Right cardiac atrium (tissue), 5 donors: ENCODE measurements at places on chromosomes 13 and 19. TPM values are rescaled to one million over a fixed set of nuclear protein-coding genes. Genes with fewer than 3 reads are reported as not detected.
A peak's percentile ranks its signal among the peaks of the same experiment; 100 is the strongest.

DNA sequence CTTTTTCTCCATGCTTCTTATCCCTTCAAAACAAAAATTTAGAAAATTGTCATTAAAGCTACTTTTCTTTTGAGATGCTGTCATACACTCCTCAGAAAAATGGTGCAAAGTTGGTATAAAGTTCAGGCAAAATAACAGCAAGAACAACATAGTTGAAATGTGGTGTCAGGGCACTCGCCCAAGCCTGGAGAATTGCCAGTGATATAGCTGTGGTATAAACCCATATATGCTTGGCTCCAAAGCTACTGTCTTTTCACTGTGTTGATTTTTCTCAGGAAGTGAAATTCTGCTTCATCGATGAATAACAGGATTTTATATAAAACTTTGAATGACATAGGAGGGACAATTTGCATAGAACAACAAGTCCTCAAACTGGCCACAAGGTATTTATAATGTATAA lies 2532.9 kb downstream of the PCDH9 start:
- DNase-seq, result no peak

DNA sequence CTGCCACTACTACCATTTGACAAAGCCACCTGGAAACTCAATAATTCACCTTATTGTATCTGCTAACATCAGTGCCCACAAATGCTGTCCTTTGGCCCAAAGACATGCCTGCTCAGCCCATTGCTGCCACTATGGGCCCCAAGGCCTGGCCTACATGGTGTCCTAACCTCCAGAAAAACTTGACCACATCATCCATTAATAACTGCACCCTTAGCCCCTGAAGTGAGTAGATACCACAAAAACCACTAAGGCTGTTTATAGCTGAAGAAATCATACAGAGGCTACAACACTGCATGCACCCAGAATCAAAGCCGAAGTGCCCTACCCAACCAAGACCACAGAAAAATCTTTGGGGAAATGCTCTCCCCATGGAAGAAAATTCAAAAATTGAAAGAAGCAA lies 932.8 kb upstream of the SLITRK6 start:
- DNase-seq, result no peak

SIGLEC8 gene
- not detected for total RNA-seq

GRCh38 chr13:26616126-26616525 lies 58.6 kb downstream of the WASF3 start:
- no peak for DNase-seq

- DNase-seq, result no peak
These were observed 373.4 kb downstream of the SLITRK1 start for GRCh38 chr13:83508771-83509301.

- peak; percentile 44 for DNase-seq
These were observed 15.8 kb upstream of the GARIN5A start for GRCh38 chr19:50492303-50493052.

- no peak for DNase-seq
These were observed 805 bp downstream of the ZNF461 start for GRCh38 chr19:36665832-36666231.

- no peak for DNase-seq
These were observed 203.0 kb downstream of the ITGBL1 start for GRCh38 chr13:101655435-101655834.

- DNase-seq, result no peak
These were observed 21.4 kb downstream of the ESD start for GRCh38 chr13:46775385-46776107.

- no peak for DNase-seq
These were observed 6.8 kb downstream of the DCUN1D2 start for GRCh38 chr13:113483504-113484293.

DIRAS1 gene
- total RNA-seq, result 160 TPM

- no peak for DNase-seq
These were observed 7.3 kb upstream of the SIGLEC5 start for GRCh38 chr19:51637362-51637978.

GRCh38 chr13:39682310-39682709 lies 26.8 kb downstream of the COG6 start:
- DNase-seq, result no peak
